ENCODE measurements at places on chromosomes 4 and X.

DNA sequence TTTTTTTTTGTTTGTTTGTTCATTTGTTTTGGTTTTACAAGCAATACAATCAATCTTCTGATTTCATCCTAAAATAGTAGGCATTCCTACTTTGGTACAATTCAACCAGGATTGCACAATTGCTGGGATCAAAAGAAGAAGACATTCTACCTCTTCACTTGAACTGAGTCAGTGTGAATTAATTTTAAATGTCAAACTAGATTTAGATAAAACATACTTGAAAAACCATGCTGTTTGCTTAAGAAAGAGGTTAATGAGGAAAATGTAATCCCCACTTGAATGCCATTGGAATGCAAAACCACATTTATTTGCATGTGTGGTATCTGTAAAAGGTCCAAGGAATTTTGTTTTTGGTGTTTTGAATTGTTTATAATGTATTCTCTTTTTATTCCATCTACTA is 40.5 kb downstream of the HAND2 start:
- DNase-seq, result no peak

- DNase-seq, result no peak
These were observed 452.4 kb downstream of the BCOR start for GRCh38 chrX:39645178-39645895.

GRCh38 chr4:40916880-40917279 is 167.1 kb downstream of the NSUN7 start:
- DNase-seq, result no peak

DNA sequence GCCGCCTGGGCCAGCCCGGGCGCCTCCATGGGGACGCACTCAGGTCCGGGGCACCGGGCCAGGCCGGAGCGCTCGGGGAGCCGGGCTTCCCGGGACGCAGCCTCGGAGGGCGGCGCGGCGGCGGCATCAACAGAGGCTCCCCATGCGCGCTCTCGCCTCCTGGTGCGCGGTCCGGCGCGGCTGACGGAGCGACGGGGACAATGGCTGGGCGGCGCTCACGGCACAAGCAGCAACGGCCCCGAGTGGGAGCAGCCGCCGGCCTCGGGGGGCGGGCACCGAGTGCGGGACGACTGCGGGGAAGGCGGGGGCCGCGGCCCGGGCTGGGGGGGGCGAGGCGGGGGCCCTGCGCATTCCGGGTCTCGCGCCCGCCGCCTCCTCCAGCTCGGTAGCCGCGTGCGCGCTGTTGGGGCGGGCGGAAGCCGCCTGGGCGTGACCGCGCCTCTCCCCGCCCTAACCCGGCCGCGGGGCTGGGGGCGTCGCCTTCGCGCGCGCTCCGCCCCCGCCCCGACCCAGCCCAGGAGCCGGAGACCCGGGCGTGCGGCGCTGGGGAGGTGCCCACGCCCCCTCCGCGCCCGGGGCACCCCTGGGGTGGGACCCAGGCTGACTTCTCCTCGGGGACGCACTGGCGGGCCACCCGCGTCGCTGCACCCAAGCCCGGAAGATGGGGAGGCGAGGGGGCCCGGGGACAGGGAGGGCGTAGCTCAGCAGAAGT is at the start of gene PRKX:
PRKX (minus strand) TSS at position 425 of the 712 bp plus-strand sequence; CDS start at position 29, 396 bp downstream.
- peak; percentile 15 for DNase-seq

- no peak for DNase-seq
These were observed 87.4 kb downstream of the CCDC160 start for GRCh38 chrX:134324359-134324758.

GRCh38 chr4:80812145-80812544 is 218.4 kb upstream of the BMP3 start:
- no peak for DNase-seq
